ENCODE measurements at places on chromosomes 1 and 21.

GRCh38 chr21:29777160-29777559 is 162.6 kb downstream of the GRIK1 start:
- no peak for DNase-seq

- DNase-seq, result no peak
Measured at GRCh38 chr21:17903029-17903806, 84.1 kb upstream of the C21orf91 start.

- DNase-seq, result no peak
Measured at GRCh38 chr1:185526344-185527307, 207.6 kb upstream of the HMCN1 start.

DNA sequence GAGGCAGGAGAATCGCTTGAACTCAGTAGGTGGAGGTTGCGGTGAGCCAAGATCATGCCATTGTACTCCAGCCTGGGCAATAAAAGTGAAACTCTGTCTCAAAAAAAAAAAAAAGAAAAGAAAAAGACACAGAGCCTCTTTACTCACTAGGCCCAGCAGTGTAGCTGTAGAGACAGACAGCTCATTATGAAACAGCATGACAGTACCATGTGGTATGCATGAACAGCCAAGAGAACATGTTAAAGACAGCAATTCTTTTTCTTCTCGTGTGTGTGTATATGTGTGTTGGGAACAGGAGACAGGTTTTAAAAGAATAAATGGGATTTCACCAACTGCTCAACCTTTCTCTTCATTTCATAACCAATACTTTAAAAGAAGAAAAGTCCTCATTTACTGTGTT is 118.8 kb downstream of the PIK3R3 start:
- DNase-seq, result no peak

GRCh38 chr1:156401681-156402081 is 32.7 kb downstream of the RHBG start:
- DNase-seq, result no peak

GRCh38 chr1:108590441-108590840 is 30.5 kb downstream of the EEIG2 start:
- no peak for DNase-seq

All from trophoblast cell (in vitro differentiated cells and primary cell).